ENCODE measurements at places on chromosomes 5 and 9. TPM values are rescaled to one million over a fixed set of nuclear protein-coding genes. Genes with fewer than 3 reads are reported as not detected.

The SPINK1 gene
- total RNA-seq, result not detected

The RORB gene
- not detected for total RNA-seq

The SNX30 gene
- 5.8 TPM for total RNA-seq

The HAPLN1 gene
- total RNA-seq, result not detected

The MCIDAS gene
- total RNA-seq, result 0.27 TPM

The TEK gene
- 0.23 TPM for total RNA-seq

The FOXD4L4 gene
- not detected for total RNA-seq

The PCDHGA1 gene
- total RNA-seq, result not detected

The PCDHB12 gene
- total RNA-seq, result not detected

The PTGS1 gene
- total RNA-seq, result 18.6 TPM

The AIF1L gene
- total RNA-seq, result 1.9 TPM

The PCDHGB7 gene
- 1.3 TPM for total RNA-seq

The NSG2 gene
- total RNA-seq, result not detected

The FBN2 gene
- 51.2 TPM for total RNA-seq

The CRHBP gene
- total RNA-seq, result not detected

The ALDH7A1 gene
- total RNA-seq, result 47.7 TPM

The HTR4 gene
- not detected for total RNA-seq

The CERCAM gene
- 29.6 TPM for total RNA-seq

The PCAT7 gene
- total RNA-seq, result not detected

The IL7R gene
- 4.1 TPM for total RNA-seq

The CSF1R gene
- under 0.01 TPM for total RNA-seq

The CCDC112 gene
- total RNA-seq, result 7.1 TPM

The CEL gene
- total RNA-seq, result 0.08 TPM

The SHROOM1 gene
- total RNA-seq, result 11.2 TPM

The GMCL2 gene
- not detected for total RNA-seq

The NREP gene
- 3.4 TPM for total RNA-seq

The PCDHA9 gene
- total RNA-seq, result not detected

The PCDHB4 gene
- total RNA-seq, result 0.34 TPM

The STC2 gene
- total RNA-seq, result 110 TPM

The DMGDH gene
- total RNA-seq, result not detected

The OR1J2 gene
- not detected for total RNA-seq

The PAEP gene
- total RNA-seq, result not detected

The SH2D3C gene
- 0.23 TPM for total RNA-seq
